ENCODE measurements at places on chromosomes 6 and 20.
A peak's percentile ranks its signal among the peaks of the same experiment; 100 is the strongest.

DNA sequence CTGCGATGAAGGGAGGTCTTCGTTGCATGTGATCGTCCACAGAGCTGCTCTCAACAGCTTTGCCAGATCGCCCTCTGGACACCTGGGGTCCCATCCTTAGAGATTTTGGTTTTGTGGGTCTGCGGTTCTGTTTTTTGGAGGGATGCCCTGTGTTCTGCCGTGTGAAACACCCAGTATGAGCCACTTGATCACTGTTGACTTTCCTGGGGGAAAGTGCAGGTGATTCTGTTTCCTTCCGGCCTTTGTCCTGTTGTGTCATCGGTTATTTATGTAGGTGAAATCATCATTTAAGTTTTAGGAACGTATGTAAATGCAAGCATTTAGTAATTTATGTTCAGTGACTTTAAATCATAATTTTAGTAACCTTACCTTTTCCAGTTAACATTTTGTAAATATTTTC lies 56.4 kb upstream of the SLC22A1 start:
- DNase-seq, result no peak

DNA sequence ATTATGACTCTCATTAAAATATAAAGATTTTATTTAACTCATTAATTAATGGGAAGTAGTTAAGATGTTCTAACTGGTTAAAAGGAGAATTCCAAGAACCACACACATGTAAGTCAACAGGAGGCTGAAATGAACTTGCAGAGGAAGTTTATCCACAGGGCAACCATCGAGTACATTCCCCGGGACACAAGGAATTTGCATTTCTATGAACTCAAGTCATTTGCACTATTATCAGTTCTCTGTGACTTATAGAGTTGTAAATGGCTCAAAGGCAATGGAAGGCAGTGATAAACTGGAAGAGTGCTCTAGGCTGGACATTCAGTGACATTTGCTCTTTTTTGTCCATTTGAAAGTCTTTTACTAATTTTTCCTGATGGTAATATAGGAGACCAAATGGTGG lies 97.4 kb downstream of the SNX5 start:
- no peak for DNase-seq

GRCh38 chr20:10676518-10676917 lies 2.7 kb upstream of the JAG1 start:
- no peak for DNase-seq

GRCh38 chr6:37868447-37868825 lies 48.9 kb downstream of the ZFAND3 start:
- DNase-seq, result no peak

GRCh38 chr6:20629509-20629908 lies 95.3 kb downstream of the CDKAL1 start:
- no peak for DNase-seq

GRCh38 chr6:89084954-89085353 lies 4.4 kb downstream of the PNRC1 start:
- no peak for DNase-seq

GRCh38 chr6:128259730-128260685 lies 260.4 kb downstream of the PTPRK start:
- DNase-seq, result no peak

DNA sequence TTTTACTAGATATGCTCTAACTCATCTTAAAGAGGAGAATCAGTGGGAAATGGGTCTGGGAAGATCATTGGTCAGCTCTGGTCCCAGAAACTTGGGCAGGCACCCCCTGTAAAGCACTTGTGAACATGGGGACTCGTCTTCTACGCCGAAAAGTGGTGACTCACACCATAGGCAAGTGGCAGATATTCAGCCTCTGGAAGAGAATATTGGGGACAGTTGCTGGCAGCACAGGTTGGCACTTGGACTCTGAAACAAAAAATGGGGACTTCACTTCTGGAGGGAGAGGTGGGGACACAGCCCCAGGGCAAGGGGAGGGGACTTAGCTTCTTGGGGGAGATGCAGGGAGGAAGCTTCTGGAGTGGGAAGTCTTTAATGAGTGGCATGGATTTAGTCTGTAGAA lies 11.9 kb upstream of the ZNF343 start:
- no peak for DNase-seq

DNA sequence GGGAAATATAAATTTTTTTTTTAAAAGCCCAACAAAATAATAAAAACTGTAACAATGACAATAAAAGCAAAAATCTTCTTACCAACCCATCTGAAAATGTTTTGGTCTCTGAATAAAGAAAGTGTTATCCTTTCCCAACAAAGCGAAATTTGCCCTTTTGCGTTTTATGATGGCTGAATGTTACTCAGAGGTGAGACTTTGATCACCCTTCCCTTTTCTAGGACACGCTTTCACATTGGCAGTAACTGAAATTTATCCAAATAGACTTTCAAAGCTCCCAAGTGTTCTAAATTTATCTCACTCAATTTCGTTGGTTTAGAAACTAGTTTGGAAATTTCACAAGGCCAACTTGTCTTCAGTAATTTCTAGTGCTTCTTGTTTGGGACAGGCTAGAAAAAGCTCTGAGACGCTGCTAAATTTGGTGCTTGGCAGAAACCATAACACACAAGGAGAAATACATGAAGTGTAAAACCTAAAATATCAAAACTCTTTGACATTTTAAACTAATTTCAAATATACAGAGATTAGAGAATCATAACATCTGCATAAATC lies 354.5 kb upstream of the CITED2 start:
- no peak for DNase-seq

DNA sequence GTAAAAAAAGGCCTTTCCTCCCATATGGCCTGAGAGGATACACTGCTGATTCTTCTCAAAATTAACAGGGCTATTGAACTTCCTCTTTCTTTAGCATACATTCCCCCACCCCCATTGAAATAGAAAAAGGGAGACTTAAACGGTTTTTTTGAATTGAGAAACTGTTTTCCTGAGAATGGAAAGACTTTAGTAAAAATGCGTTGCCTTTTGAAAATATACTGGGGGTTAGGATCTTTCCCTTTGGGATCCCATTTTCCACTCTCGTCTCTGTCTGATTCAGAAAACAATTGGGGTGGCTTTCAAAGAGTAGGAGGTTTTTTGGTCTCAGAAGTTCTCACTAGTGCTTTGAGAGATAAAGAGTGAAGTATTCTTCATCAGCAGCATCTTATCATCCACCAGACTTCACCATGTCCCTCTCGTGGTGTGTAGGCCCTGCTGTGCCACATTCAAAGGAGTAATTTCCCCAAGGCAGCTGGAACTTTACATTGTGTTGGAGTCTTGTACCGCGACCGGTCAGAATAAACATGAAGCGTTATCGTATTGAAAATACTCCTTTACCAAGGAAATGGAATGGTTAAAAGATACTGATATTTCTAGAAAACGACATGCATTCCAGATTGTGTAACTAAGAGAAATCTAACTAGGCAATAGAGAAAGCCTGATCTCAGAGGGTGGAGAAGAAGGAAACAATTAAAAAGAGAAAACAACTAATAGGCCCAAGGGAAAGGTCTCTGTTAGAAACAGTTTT lies 10.6 kb downstream of the MYB start:
- no peak for DNase-seq

DNA sequence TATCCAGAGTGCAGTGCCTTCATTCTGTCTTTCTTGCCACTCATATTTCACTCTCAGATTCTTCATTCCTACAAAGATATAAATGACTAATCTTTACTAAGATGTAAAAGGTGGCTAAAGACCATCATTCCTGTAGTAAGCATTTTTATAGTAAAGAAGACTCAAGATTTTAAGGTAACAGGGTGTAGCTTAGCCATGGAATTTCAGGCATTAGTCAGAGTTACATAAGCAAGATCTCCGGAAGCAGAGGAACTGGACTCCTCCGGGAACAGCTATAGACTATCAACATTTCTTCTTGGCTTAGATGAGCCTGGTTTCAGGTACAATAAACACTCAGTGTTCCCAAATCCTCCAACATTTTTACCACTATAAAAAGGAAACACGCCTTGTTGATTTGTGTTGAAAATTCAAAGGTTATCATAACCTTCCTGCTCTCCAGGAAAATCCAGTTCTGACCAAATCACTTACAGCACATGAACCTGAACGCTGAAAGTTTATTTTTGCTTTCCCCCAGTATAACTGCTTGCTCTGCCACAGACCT lies 23.7 kb downstream of the SERPINB1 start:
- no peak for DNase-seq

DNA sequence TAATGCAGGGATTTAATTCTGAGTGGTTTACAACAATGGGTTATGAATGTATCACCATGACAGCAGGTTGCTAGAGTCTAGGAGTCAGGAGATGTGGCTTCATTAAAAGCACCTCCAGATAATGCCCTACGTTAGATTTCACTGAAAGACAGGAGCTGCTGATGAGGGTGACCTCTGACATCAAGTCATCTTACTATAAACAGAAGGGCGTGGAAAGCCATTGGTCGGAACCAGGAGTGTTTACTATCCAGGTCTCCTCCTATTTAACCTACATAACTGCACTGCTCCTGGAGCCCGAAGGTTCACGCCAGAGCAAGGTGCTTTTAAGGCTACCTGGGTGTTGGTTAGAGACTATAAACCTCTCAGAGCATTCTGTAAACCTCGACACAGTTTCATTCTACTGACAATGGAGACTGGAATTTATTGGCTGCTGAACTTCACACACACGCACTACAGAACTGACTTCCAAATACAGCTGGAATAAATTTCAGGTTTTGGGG lies 128.7 kb downstream of the EYA4 start:
- no peak for DNase-seq

DNA sequence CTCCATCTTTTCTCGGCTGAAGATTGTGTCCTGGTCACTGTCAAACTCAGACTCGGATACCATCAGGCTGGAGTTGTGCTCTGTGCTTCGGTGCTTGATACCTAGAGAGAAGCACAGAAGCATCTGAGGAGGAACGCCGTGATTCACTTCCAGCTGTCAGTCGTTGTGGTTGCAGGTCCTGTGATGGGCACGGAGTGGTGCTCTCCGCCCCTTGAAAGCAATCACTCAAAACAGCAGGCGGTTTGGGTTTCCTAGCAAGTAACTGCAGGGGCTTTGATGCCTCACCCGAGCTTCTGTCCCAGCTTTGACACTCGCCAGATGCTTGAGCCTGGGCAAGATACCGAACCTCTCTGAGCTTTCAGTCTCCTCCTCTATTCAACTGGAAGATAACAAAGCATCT lies 52.5 kb downstream of the ALDH5A1 start:
- peak; percentile 26 for DNase-seq

GRCh38 chr6:145147559-145147958 lies 587.8 kb downstream of the EPM2A start:
- DNase-seq, result no peak

- DNase-seq, result no peak
Measured at GRCh38 chr6:21949211-21949801, 347.5 kb downstream of the PRL start.

GRCh38 chr20:35116258-35116657 lies 23.7 kb upstream of the TRPC4AP start:
- no peak for DNase-seq

- DNase-seq, result no peak
Measured at GRCh38 chr20:22974354-22974753, 60.8 kb upstream of the SSTR4 start.

- no peak for DNase-seq
Measured at GRCh38 chr6:50840112-50840810, 21.6 kb downstream of the TFAP2B start.

GRCh38 chr6:150343434-150343833 lies 25.4 kb upstream of the IYD start:
- no peak for DNase-seq

DNA sequence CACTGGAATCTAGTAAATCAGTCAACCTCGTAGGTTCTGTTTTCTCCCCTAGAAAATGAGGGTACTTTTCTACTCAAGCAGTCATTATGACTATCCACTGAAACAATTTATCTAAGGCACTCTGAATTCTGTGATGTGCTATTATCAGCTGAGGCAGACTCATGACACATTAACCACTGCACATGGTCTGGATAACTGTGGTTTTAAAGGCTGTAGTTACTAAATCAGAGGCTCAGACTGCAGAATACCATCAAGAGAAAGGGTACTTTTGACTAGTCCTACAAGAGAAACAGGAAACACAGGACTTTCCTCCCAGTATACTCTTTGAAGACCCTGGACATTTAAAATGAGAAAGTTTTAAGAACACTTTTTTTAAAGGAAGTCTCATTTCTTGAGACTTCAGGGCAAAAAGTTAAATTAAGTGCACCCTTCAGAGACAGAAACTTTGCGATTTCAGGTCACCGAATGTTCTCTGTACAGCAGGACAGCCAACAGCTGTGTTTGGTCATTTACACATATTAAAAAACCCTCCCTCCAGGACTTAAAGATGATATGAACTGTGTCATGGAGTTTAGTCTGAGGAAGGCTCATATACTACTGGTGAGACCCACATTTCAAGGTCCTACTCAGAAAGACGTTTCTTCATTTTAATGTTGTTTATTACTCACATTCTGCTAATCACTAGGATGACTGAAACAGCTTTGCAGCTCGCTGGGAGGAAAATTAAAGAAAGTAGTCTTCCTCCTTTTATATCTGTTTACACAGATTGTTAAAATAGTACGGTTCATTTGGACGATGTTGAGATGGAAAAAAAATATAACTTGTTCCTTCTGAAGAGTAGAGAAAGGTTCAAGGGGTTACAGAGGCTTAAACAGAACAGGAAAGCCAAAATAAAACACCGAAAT lies 19.9 kb downstream of the ATXN1 start:
- DNase-seq, result no peak

DNA sequence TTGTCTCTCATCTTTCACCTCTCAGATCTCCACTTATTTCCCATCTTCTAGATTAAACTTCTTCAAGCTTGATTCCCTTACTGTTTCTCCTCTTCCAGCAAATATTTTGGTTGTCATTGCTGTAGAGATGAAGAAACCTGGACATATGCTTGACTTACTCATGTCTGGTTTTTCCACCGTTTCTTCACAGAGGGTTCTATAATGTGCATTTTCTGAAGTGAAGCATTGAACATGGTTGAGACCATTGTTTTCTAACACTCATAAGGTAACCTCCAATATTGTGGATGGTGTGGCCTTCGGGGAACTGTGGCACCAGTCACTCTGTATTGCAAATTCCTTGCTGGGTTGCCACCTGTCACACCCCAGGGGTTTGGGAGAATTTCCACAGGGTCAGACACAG lies 237.2 kb downstream of the PLCB1 start:
- DNase-seq, result no peak

Measured in naive thymus-derived CD8-positive, alpha-beta T cell (primary cell).